ENCODE measurements at places on chromosomes 4 and X.

DNA sequence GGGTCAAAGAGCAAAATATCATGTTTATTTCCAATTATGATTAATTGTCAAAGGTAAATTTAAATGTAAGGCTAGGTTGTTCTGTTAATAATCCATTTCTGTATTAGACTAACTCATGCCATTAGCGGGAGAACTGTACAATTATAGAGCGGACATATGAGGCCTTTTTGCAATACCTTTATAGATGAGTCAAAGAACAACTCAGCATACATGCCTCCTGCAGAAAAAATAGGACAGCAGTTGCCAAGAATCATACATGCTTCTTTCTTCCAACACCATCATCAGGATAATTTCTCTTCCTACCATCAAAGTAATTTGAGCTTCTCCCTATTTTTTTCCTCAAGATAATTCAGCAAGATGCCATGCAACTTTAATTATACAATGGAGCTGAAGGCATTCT is 917.8 kb downstream of the ADGRL3 start:
- DNase-seq = no peak

- no peak for DNase-seq
Observed at GRCh38 chr4:82851885-82852750, 38.8 kb downstream of the SEC31A start.

DNA sequence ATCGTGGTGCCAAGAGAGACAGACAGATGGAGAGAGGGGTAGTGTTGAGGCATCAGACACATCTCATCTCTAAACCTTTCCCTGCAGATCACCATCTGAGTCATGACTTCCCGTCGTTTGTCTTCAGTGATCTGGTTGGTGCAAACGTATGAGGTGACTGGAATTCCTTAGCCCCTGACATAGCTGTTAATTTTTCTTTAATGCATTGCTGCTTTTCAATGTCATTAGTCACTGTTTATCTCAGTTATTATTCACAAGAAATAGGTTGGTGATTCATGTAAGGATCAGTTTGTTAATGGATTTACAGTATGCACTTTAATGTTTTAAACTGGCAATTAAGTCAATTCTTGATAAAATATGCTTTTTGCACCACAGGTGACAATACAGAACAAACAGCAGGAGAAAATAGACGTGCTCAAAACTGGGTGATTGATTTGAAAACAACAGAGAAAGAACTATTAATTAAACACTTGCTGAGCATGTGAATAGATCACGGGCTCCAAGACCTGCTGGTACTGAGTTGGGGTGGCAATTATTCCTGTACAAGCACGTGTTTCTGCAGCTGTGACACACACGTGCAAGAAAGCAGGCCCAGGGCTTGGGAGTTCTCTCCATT is 1.3 kb upstream of the TMEM154 start:
- no peak for DNase-seq

- no peak for DNase-seq
Observed at GRCh38 chrX:138982365-138982764, 270.8 kb upstream of the FGF13 start.

DNA sequence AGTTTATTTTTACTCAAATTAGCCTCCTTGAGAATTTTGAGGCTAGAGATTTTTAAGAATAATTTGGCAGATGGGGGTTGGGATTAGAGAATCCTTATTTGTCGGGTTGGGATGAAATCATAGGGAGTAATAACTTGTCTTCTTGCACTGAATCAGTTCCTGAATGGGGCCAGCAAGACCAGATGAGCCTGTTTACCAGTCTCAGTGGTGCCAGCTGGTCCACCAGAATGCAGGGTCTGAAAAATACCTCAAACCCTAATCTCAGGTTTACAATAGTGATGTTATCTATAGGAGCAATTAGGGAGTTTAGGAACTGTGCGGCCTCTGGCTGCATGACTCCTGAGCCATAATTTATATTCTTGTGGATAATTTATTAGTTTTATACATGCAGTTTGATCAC is 705.9 kb upstream of the AGA start:
- DNase-seq = no peak

GRCh38 chrX:141760761-141761160 is 62.2 kb upstream of the SPANXD start:
- no peak for DNase-seq

Measured in stimulated activated CD4-positive, alpha-beta T cell treated with anti-CD3 and anti-CD28 coated beads, Interleukin-2, amount 100 ng/mL, for 48 hours (primary cell).